ENCODE measurements at places on chromosomes 5 and 9.

GRCh38 chr9:123400926-123401503 lies 45.0 kb downstream of the CRB2 start:
- no peak for DNase-seq

DNA sequence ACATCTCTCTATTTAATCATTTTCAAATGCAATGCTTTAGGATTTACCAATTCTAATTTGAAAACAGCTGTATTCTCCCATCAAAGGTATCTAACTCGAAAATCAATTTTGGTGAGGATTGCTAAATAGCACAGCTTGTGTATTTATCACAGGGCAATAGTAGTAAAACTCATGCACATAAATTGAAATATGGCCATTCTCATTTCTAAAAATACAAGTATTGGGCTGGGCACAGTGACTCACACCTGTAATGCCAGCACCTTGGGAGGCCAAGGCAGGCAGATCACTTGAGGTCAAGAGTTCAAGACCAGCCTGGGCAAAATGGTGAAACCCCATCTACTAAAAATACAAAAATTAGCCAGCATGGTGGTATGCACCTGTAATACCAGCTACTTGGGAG lies 164.8 kb upstream of the RASA1 start:
- DNase-seq: no peak

- peak; percentile 51 for DNase-seq
Measured at GRCh38 chr9:84922051-84922450, 252.5 kb downstream of the NTRK2 start.

DNA sequence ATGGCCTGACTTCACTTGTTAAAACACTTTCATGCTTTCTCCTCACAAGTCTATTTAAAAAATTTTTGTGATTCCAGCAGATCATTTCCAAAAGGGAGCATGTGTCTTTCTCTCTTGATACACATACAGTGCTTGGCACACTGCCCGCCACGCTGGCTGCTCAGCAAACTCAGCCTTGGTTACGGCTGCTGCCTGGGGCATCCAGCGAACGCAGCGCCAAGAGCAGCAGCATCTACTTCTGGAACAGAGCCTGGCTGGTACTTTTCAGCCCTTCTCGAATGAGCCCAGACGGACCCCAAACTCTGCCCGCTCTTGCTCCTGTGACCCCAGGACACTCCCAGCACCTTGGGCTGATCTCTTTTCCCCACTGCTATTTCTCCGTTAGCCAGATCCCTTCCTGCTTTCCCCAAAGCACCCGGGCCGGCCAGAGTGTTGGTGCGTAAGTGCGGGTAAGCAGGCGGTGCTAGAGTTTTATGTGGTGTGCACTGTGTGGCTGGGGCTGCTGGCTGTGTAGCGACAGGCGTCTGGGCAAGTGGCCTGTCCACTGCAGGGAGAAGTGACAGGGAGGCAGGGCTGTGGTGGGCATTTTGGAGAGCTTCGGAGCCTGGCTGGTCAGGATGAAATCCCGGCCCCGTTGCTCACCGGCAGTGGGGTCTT lies 73.2 kb downstream of the SH3PXD2B start:
- no peak for DNase-seq

GRCh38 chr5:2187687-2188086 lies 305.0 kb upstream of the IRX4 start:
- no peak for DNase-seq

DNA sequence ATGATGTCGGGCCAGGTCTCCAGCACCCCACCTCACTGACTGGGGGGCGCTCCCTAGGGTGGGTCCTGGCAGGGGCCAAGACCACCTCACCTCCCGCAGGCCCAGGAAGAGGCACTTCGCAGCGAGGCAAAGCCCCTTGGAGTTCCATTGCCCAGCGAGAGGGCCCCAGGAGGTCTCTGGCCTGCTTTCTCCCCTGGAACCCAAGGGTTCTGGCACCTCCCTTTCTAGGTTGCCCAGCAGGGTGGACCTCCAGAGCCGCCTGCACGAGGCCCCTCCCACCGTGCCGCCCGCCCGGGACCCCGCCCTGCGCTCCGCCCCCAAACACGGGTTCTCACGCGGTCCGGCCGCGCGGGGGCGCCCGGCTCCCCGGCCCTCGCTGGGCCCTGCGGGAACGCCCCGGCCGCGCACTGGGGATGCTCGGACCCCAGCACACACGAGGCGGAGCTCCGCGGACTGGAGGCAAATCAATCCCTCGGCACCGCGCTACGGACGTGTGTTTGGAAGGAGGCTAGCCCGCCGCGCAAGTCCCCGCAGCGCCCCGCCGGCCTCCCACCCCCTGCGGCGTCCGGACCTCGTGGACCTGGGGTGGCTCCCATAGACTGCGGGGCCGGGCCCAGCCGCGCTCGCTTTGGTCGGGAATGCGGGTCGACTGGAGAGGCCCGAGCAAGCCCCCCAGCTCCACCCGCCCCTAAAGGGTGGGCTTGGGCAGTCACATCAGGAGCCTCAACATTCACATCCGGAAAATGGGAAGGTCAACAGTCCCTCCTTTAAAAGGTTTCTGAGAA lies 99.5 kb upstream of the LMX1B start:
- DNase-seq: no peak

- no peak for DNase-seq
Measured at GRCh38 chr9:32716425-32716824, 66.9 kb upstream of the TMEM215 start.

DNA sequence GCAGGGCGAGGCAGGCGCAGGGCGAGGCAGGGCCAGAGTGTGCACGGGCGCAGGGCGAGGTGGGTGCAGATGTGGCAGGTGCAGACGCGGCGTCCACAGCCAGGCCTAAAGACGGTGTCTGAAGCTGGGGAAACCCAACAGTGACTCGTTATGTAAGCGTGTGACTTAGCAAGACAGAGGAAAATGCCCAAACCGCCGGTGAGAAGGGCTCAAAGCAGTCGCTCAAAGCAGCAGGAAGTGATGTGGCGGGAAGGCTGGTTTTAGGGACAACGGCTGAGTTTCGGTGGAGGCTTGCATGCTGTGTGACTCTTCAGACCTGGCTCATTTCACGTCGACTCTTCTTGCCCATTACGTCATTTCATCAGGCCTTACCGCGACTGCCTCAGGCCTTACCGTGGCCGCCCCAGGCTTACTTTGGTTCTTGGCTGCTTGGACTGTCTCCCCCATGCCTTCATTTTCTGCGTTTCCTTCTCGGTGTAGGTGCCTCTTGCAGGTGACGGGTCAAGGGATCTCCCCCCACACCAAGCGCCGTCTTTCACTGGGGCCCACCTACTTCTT lies 50.5 kb upstream of the EXOC3 start:
- DNase-seq: no peak

DNA sequence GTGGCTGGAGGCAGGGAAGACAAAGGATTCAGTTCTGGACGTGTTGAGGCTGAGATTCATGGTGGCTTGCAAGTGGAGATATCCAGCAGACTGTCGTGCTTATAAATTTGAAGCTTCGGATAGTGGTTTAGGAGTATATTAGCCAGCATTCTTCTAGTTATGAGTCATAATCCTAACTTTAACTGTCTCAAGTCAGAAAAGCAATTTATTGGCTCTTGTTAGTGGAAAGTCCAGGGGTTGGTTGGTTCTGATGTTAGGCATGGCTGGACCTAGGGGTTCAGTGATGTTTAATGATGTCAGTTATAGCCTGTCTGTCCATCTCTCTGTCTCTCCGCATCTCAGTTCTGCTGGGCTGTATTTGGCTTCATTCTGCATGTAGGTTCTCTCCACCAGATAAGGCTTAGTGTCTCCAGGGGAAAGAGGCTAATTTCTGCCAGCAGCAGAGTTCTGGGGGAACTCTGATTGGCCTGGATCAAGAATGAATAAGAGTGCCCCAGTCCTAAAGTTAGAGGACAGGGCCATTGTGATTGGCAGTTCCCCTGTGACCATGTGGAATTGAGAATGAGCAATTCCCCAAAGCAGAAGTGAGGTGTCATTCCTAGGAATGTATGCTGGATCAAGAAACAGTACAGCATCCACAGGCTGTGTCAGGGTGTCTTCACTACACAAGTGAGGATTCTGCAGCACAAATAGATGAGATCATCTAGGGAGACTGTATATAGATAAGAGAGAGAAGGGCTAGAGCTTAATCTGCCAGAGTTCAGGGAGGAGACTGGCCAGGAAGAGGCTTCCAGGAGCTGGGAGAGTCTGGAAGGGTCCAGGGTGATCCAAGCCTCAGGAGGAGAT lies 72.9 kb upstream of the SHB start:
- peak; percentile 30 for DNase-seq

GRCh38 chr9:136807281-136808074 lies at the start of gene RABL6:
TSS of gene RABL6 (plus strand) at chr9:136807948. CDS start at chr9:136808197, 249 bp downstream.
- DNase-seq: no peak

GRCh38 chr5:65018763-65019162 lies 250.0 kb downstream of the CWC27 start:
- no peak for DNase-seq

GRCh38 chr9:113775749-113776148 lies 100.4 kb upstream of the ZNF618 start:
- no peak for DNase-seq

GRCh38 chr5:100889165-100889743 lies 13.8 kb downstream of the ST8SIA4 start:
- no peak for DNase-seq

DNA sequence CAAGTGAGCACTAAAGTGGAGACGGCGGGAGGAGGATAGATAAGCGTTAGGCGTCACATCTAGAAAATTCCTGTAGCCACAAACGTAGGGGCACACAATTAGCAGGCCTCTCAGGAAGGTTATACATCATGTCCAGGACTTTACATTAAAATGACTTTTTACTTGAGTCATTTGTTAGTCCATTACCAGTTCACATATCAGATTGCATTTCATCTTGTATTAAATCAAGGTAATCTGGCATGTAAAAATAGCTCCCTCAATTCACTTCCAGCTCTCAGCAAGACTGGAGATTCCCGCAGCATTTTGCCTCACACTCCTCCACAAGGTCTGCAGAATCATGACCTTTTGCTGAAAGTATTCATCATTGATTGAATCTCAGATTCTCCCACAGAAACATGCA lies 118.8 kb downstream of the PRDM6 start:
- peak; percentile 26 for DNase-seq

DNA sequence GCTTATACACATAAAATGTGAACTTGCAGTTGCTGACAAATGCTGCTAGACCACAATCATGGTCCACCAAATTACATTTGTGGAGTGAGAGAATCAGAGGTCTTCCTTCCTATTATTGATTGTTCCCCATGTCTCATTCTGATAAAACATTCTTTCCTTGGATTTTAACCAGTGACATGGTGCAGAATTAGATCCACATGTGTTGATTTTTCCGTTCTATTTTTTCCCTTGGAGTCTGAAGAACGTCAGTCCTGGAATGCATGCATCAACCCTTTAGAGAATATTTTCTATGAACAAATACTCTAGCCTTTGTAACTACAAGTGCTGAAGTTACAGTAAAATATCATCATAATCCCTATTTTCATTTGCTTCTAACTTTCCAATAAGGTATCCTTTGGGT lies 170.7 kb upstream of the SPRY4 start:
- no peak for DNase-seq

- no peak for DNase-seq
Measured at GRCh38 chr9:17528859-17529258, 50.0 kb upstream of the SH3GL2 start.

- no peak for DNase-seq
Measured at GRCh38 chr5:60685028-60685427, 14.9 kb downstream of the DEPDC1B start.

- no peak for DNase-seq
Measured at GRCh38 chr5:129912601-129913255, 8.5 kb downstream of the CHSY3 start.

- DNase-seq: no peak
Measured at GRCh38 chr9:114900942-114901802, 29.2 kb downstream of the TNFSF8 start.

DNA sequence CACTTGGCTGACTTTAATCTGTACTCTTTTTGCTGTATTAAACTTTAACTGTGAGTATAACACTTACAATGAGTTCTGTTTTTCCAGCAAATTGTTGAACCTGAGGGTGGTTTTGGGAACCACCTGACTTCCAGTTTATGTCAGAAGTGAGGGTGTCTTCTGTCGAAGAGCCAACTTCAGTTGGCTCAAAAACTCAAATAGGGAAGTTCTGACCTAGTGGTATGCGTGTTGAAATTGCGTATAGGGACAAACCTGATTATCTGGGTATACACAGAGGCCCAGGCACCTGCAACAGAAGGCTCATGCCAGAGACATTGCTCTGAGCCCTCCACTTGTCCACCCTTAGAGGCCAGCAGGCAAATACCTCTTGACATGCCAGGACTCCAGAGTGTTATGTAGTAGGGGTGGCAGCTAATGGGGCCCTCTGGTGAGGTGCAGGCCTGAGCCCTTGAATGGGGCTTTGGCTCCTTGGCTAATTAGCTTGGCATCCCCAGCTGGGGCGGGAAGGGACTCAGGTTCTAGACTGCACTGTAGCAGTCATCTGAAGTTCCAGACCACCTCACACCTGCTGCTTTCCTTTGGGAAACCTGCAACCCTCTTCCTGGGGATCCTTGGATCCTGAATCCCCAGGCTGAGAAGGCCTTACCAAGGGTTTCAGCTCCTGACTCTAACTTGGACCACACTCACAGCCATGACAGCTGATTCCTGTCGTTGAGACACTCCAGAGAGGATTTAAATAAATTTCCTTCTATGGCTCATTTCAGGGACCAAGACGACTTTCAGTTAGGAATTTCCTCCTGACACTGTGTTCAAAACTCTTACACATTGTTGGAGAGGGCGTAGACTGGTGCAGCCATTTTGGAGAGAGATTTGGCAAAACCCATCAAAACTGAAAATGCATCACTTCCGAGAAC lies 189.6 kb downstream of the HSPA4 start:
- no peak for DNase-seq

All from retinal pigment epithelial cell (primary cell).